ENCODE measurements at places on chromosomes 16 and 17.

GRCh38 chr17:73311428-73311780 is 397 bp downstream of the CDC42EP4 start:
- no peak for DNase-seq

- no peak for DNase-seq
Observed at GRCh38 chr17:77908501-77908900, 50.0 kb upstream of the TNRC6C start.

DNA sequence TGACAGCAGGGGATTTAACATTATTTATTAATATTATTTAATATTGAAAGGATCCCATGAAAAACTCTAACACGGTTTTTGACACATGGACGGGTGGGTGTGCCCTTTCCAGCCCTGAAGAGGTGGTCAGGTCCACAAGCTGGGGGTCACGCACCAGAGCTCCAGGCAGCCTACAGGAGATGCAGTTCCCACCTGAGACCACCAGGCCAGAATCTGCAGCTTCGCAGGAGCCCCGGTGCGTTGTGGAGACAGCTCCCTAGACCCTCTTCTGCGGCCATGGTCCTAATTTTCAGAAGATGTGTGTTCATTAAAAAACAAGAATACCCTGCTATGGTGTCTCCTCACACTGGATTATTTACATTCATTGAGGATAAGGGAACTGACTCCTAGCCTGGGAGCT is 331.1 kb downstream of the C16orf95 start:
- DNase-seq, result no peak

DNA sequence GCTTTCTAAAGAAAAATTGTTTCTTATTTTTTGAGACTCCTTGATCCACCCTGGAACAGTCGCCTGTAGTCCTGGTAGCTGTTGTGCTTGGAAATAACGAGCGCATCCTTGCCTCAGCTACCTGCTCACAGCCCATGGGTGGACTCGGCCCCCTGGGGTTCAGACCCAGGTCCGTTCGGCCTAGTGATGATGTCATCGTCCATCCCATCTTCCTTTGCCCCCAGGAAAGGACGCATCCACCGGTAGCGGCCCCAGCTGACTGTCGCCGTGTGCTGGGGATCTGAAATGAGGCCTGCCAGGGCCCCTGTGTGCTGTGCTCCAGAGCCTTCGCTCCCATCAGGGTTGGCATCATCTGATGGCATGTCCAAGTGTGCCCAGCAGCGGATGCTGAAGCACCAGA is 12.0 kb upstream of the CACNG1 start:
- no peak for DNase-seq

DNA sequence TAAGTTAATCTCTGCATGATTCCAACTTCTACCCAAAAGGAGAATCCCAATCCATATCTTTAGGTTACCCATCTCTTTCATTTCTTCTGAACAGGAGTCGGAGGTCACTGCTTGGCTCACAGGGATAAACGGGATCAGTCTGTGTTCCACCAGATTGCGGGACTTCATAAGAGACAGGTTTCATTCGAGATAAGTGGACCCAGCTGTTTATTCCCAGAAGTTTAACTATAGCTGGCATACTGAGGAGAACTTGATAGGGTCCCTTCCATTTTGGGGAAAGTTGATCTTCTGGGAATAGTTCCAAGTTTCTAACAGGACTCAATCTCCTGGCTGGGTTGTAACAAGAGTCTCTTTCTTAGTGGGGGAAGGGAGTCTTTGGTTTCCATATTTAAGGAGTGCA is 45.4 kb upstream of the ARL4D start:
- no peak for DNase-seq

GRCh38 chr17:27257031-27257357 is 36.9 kb upstream of the WSB1 start:
- DNase-seq, result no peak

GRCh38 chr16:2005646-2006045 is 4.0 kb downstream of the ZNF598 start:
- no peak for DNase-seq

DNA sequence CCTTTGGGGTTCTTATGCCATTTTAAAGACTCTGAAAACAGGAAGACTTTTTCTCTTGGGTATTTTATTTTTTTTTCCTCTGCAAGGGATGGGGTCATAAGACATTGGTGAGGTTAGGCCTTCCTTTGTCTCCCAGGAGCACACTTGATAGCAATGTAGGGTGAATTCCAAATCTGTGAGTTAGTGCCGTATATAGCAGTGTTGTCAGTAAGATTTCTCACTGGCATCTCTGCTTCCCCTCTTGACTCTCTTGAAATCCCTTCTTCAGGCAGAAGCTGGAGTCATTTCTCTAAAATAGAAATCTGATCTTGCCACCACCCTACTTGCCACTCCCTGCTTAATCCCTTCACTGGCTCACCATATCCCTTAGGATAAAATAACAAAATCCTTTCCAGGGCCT is 529.7 kb downstream of the WWOX start:
- no peak for DNase-seq

GRCh38 chr17:47717261-47717697 is 15.8 kb upstream of the TBX21 start:
- DNase-seq, result peak; percentile 16

- no peak for DNase-seq
Observed at GRCh38 chr16:55062442-55062841, 131.8 kb downstream of the IRX5 start.

DNA sequence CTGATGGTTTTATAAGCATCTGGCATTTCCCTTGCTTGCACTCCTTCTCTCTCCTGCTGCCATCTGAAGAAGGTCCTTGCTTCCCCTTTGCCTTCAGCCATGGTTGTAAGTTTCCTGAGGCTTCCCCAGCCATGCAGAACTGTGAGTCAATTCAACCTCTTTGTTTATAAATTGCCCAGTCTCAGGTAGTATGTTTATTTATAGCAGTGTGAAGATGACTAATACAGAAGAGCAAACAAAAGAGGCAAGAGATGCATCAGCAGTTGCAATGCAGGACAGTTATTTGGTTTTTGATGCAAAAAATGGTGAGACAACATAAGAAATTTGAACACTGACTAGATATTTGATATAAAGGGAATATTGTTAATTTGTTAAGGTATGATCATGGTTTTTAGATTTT is 16.8 kb downstream of the TMEM100 start:
- peak; percentile 19 for DNase-seq

GRCh38 chr17:9969301-9969935 is 64.3 kb upstream of the RCVRN start:
- DNase-seq, result no peak

GRCh38 chr16:48353565-48354163 is 31.5 kb downstream of the SIAH1 start:
- peak; percentile 75 for DNase-seq

- DNase-seq, result no peak
Observed at GRCh38 chr17:67753026-67753425, 35.3 kb downstream of the NOL11 start.

DNA sequence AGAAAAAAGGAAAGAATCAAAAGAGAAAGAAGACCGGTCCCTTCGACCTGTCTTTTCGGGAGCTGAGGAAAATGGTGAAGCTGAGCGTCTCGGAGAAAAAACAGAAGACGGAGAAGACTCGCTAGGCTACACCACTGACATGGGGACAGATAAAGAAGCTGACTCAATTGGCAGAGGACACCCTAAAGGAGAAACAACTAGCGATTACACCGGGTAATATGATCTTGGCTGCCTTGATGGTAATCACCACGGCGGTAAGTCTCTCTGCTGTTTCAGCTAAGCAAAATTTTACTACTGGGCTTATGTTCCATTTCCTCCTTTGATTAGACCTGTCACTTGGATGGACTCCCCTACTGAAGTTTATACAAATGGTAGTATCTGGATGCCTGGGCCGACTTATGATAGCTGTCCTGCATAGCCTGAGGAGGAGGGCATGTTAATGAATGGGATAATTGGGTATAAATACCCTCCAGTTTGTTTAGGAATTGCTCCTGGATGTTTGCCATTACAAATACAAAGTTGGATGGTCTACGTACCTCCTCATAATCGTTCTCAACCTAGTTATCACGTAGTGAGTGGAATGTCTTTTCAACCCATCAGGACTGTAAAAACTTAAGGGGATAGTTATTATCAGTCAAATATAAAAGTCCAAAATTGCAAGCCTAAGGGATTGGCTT is 24.1 kb downstream of the ALOX15B start:
- no peak for DNase-seq

DNA sequence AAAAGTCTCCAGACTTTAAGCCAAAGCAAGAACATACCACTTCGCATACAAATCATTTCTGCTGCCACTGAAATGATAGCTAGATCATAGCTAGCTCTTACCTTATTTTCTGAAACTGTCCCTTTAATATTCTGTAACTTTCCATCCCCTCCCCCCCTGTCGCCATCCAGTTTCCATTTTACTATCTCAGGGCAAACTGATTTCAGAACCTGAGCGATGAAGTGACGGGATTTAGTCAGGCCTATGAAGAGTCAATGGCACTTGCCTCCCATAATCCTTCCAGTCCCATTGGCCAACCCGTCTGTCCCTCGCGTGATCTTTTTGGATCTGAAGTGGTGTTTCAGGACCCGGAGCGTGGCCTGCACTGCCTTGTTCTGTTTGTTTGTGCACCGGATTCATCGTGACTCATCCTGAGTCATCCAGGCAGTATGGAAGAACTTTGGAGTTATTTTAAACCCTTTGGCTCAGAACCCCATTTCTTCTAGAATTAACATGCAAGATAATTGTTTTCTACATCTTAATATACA is 199.8 kb upstream of the CHMP6 start:
- DNase-seq, result no peak

- DNase-seq, result no peak
Observed at GRCh38 chr17:4623249-4623648, 18.2 kb downstream of the ALOX15 start.

- no peak for DNase-seq
Observed at GRCh38 chr16:23232806-23233205, 50.3 kb downstream of the SCNN1G start.

DNA sequence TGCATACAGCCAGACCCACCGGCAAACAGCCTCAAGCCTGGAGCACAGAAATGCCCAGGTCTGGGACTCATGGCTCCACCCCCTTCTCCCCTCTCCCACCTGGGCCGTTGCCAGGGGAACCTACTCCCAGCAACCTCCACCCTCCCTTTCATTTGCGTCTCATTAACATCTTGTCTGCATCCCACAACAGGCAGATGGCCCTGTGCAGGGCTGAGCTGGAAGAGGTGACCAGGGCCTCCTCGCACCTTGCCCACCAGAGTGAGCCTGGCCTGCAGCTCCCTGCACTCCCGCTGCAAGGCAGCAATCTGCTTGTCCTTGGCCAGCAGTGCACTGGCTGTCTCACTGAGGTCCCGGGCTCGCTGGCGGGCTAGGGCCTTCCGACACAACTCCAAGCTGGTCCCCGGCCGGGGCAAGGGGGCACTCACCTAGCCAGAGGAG is 3.3 kb downstream of the TSPOAP1 start:
- no peak for DNase-seq

- DNase-seq, result no peak
Observed at GRCh38 chr17:62870030-62870541, 62.0 kb upstream of the MARCHF10 start.

DNA sequence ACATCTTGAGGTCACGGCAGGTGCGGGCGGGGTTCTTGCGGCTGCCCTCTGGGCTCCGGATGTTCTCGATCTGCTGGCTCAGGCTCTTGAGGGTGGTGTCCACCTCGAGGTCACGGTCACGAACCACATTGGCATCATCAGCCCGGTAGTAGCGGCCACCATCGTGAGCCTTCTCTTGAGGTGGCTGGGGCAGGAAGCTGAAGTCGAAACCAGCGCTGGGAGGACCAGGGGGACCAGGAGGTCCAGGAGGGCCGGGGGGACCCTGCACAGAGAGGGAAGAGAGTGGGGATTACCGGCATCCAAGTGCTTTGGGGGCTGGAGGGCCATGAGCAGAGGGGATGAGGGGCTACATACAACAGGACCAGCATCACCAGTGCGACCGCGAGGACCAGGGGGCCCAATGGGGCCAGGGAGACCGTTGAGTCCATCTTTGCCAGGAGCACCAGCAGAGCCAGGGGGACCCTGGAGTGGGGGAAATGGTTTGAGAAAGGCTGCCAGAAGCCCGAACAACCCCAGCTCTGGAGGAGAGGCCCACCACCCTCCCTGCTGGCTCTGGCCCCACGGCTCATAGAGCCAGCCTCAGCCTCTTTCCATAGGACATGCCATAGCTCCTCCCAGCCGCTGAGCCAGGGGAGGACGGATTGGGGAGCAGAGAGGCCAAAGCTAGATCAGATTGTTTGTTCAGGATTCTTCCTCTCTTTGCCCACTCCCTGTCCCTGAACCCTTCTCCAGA is 14.6 kb downstream of the COL1A1 start:
- DNase-seq, result no peak

DNA sequence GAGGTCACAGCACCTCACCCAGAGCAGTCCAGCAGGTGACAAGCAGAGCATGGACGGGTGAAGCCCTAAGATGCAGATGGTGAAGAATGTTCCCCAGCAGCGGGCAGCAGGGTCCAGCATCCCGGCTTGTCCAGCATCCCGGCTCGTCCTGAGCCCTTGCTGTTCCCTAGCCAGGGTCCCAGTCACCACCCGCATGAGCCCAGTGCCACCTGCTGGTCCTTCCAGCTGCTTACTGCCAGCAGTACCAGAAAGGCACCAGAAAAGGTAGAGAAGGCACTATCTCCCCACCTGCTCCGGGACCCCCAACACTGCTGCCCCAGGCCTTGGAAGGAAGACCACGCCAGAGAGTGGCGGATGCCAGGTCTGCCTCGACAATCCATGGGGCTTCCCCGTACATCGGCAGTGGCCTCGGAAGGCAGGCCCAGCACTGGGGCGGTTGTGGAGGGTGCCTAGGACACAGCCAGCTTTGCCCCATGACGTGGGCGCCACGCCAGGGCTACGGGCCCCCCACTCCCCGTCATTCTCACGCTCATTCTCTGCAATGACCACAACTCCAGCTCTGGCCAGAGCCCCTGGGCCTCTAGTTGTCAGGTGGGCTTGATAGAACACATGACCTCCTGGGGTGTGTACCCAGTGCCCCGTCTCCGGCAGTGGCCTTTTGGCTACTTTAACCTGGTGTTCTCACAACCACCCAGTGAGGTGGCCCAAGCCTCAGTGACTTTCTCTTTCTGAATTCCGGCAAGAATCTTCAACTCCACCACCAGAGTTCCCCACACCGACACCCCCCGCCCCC is 1.4 kb downstream of the CENPX start:
- peak; percentile 31 for DNase-seq

DNA sequence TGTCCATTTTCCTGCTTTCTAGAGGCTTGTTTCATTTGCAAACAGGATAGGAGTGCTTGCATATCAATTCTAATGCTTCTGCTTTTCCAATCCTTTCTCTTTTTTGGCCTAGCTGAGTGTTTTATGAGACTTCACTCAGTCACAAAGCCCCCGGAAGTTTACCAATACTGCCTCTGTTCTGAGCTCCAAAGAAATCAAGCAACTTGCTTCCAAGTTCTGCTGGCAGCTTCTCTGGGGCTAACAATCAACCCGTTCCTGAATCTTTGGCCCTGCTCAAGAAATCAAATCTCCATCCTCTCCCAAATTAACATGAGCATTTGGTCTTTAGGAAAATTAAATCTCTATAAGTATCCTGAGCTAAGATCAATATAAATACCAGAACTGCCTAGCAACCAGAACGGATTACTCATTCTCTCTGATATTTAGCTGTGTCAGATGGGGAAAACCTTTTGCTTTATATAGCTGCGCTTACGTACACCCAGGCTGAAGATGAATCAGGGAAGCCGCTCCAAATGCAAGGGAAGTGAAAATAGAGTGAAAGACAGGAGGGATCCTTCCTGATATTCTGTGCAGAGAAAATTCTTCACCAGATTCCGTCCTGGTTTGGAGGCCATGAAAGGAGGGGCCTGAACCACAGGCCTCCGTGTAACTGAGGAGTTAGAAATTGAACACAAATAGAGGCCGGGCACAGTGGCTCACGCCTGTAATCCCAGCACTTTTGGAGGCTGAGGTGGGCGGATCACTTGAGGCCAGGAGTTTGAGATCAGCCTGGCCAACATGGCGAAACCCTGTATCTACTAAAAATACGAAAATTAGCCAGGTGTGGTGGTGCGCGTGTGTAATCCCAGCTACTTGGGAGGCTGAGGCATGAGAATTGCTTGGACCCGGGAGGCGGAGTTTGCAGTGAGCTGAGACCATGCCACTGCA is 23.3 kb upstream of the GRB2 start:
- peak; percentile 88 for DNase-seq

All from MV-4-11 (cell line).